ENCODE measurements at places on chromosomes 13 and 19.

- no peak for DNase-seq
Measured at GRCh38 chr19:35863018-35863417, 5.4 kb upstream of the APLP1 start.

- no peak for DNase-seq
Measured at GRCh38 chr13:30193279-30194234, 113.8 kb downstream of the KATNAL1 start.

DNA sequence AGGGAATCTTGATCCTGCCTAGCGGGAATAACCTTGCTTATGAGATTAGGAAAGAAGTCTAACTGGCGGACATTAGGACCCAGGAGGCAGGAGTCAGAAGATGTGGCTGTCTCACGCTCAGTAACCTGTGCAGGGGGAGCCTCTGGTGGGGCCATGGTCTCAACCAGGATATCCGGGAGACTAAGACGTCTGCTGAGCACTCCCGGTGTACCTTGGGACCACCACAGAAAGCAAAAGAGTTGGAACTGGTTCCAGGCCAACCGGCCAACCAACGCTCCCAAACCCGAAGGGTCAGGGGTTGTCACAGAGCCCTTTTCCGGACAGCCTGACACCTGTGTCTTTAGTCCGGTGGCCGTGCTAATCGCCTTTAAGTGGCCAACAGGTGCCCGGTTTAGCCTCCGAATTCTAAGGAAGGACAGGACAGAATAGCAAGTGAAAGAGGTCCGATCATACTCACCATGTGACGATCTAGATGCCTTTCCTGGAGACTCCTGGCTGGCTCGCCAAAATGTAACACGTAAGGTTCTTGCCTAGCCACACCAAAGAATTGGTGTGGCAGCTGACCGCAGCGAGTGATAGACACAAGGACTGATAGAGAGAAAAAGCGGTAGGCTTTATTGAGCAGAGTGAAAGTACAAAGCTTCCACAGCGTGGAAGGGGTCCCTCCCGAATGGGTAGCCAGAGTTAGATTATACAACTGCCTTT is 103.9 kb upstream of the DIAPH3 start:
- DNase-seq, result no peak

GRCh38 chr13:61192826-61193225 is 222.8 kb downstream of the PCDH20 start:
- no peak for DNase-seq

DNA sequence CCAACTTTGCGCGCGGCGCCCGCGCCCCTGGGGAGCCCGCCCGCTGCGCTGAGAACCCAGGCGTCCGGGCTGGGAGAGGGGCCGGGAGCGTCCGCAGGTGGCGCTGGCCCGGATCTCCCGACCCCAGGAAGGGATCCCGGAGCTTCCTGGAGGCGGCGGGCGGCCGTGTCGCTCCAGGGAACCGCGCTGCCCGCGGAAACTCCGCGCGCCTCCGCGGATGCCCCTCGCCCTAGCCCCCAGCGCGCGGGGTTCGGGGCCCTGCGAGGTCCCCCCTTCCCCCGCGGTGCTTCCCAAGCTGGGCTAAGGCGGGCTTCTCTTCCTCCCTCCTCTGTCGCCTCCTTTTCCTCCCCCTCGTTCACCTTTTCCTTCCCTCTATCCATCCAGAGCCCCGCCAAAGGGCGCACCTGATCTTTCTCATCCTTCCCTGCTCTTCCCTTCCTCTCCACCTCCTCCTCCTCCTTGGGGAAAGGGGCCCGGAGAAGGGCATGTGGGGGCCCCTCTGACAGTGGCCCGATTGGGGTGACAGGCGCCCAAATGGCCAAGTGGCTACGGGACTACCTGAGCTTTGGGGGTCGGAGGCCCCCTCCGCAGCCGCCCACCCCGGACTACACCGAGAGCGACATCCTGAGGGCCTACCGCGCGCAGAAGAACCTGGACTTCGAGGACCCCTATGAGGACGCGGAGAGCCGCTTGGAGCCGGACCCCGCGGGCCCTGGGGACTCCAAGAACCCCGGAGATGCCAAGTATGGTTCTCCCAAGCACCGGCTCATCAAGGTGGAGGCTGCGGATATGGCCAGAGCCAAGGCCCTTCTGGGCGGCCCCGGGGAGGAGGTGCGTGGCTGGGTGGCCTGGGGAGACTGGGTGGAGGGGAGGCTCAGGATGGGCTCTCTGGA is 710 bp downstream of the SHD start:
- no peak for DNase-seq

DNA sequence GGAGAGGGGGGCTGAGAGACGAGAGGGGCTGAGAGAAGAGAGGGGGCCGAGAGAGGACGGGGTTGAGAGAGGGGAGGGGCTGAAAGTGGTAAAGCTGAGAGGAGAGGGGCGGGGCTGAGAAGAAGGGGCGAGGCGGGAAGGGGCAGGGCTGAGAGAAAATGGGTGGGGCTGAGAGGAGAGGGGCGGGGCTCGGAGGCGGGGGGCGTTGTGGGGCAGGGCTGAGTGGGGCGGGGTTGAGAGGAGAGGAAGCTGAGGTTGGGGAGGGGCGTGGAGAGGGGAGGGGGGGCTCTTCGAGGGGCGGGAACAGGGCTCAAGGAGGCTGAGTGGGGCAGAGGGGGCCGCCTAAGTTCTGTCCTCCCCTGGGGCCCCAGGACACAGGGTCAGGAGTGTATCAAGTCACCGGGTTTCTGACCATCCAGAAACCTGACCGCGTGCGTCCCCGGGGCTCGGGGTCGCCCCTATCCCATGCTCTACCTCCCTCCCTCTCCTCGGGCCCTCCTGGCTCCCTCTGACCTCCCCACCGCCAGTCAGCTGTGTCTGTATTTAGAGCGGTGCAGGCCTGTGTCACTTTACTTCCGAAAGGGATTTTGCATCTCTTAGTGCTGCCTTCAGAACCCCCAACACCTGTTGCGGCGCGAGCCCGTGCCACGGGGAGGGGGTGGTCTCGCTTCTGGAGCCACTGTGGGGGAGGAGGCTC is 38.6 kb upstream of the SEMA6B start:
- DNase-seq, result peak; percentile 60

GRCh38 chr19:51027873-51028272 is 1.5 kb upstream of the KLK11 start:
- DNase-seq, result no peak

DNA sequence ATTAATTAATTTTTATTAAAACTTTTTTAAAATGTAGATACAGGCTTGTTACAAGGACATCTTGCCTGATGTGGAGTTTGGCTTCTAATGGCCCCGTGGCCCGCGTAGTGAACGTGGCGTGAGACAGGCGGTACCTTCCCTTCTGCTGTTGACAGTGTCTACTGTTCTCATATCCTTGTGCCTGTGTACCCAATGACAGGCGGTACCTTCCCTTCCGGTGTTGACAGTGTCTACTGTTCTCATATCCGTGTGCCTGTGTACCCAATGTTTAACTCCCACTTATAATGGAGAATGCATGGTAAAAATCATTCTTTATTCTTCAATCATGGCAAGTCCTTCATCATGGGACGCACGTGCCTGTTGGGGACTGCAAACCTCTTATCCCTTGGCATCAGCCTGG is 79.1 kb upstream of the ZNF835 start:
- no peak for DNase-seq

GRCh38 chr19:6738787-6739389 is 592 bp upstream of the TRIP10 start:
- no peak for DNase-seq
